ENCODE measurements at places on chromosomes 2 and 18.

DNA sequence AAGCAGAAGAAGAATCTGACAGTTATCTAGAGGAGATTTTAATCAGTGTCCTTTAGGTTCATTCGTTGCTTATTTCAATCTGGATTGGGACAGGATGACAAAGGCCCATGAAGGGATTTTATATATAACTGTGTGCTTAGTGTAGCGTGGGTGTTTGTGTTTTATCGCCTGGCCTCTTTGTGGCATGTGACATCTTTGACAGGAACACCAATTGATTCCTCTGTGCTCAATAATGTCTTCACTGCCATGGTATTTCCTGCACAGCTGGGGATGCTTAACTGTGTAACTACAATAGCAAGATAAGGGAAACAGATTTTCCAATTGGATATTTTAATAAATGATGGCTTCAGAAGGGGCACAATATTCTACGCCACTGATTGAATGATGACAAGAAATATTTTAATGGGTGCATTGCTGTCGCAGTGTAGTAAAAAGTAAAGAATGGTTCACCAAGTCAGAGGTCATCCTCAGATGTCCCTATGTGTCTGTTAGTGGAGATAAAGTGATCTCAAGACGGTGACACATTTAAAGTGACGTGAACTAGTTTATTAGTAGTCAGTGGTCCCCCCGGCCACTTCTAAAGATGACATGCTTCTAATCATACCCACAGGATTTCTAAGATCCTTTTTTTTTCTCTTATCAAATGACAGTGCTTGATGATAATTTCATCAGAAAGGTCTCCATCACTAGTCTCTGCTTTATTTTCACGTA is 160.4 kb downstream of the AGAP1 start:
- DNase-seq, result no peak

DNA sequence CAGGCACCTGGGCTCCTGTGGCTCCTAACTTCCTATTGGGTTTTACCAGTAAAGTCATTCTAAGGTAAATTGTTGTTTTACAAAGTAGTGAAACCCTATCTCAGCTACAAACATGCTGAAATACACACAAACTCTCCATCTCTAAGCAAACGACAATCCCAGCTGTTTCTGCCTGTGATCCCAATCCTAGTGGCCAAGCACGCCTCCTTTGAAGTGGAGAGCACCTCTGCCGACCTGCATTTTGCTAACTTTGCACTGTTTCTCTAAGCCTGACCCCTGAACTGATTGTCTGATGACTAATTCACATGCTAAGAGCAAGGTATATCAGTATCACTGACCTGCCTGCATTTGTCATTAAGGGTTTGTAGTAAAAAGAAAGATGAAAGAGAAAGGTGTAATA is 124.3 kb downstream of the PAX3 start:
- no peak for DNase-seq

- no peak for DNase-seq
Measured at GRCh38 chr18:36706134-36706881, 122.5 kb downstream of the TPGS2 start.

- DNase-seq, result peak; percentile 23
Measured at GRCh38 chr2:211093743-211094303, 537.4 kb downstream of the CPS1 start.

DNA sequence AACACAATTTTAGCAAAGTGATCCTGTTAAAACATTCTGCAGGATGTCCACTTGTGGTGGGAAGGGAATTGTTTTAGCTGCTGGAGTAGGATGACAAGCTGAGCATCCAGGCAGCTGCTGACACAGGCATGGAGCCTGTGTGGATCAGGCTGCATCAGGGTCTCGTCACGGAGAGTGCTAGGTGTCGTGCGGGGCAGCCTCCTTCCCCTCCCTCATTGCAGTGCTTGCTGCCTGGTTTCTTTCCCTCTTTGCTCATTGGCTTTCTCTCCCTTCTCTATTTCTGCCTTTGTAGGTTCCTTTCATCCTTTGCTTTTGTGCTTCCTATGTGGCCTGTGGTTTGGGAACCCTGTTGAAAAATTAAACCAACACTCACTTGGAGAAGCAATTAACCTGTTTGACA is 172.9 kb downstream of the TPGS2 start:
- no peak for DNase-seq

DNA sequence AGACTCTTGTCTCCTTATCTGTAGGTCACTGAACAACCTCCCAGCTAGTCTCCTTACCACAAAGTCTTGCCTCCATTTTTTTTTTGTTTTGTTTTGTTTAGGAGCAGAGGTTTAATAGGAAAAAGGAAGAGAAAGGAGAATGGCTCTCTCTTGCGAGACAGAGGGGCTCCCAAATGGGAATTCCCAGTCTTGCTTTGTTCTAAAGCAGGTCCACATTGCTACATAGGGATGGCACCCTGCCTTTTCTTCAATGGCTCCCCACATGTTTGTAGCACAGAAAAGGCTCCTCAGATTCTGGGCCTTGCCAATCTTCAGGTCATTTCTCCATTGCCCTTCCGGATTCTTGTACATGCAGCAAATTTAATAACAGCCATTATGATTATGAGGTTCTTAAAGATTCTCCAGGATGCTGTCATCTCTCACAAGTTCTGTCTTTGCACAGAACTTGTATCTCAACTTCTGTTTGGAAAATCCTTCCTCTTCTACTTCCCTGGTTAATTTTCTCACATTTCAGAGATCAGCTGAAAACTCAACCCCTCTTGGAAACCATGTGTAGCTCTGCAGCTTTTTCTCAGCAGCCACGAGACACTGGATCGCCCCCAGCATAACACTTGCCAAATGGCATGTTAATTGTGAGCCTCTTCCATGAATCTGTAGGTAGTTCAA is 23.6 kb downstream of the IL1F10 start:
- no peak for DNase-seq

DNA sequence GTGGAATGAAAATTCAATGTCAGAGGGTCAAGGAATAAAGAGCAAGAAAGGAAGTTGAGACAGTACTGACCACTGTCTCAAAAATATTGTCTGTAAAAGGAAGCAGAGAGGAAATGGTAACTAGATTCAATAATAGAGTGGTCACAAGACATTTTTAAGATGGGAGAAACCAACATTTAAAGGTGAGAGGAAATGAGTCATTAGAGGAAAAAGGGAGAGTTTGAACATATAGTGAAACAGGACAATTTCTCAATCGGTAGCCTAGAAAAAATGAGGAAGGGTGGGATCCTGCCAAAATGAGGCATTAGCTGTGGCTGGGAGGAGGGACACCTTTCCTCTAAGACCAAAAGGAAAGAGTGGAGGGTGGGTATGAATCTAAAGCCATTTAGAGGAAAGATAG is 288.5 kb downstream of the SP3 start:
- DNase-seq, result no peak

DNA sequence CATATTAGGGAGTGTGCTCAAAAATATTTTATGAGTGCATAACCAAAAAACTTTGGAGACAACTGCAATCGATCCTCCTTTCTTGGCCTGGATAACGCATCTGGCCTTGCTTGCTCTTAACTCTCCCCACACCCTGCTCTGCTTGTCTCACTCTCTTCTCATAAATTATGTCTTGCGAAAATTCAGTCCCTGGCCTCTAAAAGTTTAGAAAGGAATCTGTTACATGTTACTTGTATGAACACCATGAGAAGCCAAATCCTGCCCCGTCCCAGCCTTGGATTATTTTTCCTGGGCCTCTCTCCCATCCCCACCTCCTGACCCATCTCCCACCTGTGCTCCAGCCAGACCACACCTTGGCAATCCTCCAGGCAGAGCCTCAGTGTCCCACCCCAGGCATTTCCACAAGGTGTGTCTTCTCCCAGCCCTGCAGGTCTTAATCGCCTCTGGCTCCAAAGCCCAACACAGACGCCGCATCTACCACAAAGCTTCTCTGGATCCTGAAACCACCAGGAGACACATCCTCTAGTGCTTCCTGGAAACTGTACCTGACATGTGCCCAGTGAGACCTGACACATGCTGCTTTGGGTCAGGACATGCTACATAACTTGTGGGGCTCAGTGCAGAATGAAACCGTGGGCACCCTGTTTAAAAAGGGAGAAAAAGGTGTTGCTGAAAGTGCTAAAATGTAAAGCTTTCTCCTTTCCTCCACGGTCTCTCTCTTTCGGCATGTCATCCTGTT is 99.6 kb upstream of the ST3GAL5 start:
- no peak for DNase-seq

DNA sequence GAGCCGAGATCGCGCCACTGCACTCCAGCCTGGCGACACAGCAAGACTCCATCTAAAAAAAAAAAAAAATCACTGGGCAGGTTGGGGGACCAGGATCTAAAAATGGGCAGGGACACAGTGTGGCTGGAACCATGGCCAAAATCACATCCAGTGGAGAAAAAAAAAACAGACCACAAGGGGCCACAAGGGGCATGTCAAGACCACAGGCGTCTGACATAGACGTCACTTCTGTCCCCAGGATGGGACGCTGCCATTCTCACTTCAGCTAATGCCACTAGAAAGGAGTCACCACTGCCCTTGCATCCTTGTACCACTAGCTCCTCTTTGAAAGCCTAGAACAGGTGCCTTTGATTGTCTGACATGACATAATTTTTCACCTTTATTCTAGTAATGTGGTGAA is 2.5 kb upstream of the POMC start:
- no peak for DNase-seq

DNA sequence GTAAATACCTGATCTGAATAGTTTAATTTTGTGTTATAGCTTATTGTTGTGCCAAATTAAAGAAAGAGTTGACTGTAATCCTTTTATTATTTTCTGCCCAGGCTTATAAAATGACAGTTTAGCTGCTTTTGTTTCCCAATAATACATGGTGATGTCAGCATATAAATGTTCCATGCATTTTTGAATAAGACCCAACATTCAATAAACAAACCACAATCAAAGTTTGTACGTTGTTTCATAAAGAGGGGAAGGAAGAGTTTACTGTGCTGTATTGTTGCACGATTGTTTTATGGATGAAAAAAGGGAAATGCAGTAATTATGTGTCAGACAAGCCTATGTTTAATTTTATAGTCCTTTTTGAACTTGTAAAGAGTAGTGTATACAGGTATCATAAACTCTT is 177.2 kb upstream of the SCN7A start:
- DNase-seq, result no peak

DNA sequence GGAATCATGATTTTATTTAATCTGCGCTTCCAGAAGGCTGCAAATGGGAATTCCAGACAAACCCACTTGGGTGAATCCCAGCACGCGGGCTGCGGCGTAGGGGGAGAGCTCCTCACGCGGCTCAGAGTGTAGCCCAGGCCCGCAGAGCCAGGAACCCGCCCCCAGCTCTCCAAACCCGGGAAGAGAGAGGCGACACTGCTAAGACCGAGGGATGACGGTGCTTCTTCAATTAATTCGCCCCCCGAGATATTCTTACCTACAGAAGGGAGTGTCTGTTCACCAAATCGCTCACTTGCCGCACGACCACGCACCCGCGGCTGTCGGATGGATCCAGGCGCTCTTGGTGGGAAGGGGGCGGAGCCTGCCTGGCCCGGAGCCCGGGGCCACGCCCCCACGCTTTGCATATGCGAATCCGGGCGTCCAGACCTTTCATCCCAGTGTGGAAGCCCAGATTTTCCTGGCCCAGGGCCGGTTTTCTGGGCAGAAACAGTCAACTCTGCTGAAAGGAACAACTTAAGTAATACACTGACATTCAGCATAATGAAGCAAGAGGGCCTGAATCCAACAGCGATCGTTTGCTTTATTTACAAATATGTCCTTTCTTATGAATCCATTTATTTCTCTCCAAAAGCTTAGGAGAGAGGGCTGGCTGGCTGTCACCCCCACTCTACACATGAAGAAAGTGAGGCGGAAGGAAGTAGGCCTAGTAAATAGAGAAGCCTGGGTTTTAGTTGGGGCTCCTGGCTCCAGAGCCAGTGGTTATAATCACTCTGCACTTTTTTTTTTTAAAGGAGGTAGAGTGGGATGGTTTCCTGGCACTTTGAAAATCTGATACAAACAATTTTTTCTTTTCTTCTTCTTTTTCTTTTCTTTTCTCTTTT is at the start of gene SLC19A3:
TSS of gene SLC19A3 (minus strand) at position 342 of the 881 bp plus-strand sequence. CDS start 15,710 bp downstream, outside the sequence.
- DNase-seq, result peak; percentile 4

- DNase-seq, result no peak
Measured at GRCh38 chr18:8081872-8082553, 514.9 kb downstream of the PTPRM start.

DNA sequence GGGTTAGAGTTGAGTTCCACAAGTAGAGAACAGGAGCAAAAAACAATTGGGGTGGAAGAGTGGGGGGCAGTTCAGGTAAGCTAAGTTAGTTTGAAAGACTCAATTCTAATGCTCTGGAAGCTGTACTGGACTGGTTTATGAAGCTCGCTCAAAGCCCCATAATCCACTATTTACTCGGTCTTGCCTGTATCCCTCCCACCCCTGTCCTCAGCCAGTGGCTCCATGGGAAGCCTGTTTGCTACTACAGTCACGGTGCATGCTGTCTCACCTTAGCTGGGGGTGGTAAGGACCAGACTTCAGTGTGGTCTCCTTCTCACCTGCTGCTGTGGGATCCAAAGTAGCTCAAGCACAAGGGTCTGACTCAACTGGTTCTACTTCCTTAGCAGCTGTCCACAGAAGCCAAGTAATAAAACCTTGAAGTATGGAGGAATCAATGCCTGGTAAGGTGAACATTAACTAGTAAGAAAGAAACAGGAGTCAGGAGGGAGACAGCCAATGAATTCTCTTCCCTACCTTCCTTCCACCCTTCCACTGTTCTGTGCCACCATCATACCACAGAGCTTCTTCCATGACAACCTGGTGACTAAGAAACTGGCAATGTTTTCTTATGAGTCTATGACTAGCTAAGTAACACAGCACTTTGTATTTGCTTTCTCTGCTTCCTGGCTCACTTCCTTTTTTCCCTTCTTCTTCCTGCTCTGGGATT is 230.8 kb downstream of the SRBD1 start:
- DNase-seq, result no peak

DNA sequence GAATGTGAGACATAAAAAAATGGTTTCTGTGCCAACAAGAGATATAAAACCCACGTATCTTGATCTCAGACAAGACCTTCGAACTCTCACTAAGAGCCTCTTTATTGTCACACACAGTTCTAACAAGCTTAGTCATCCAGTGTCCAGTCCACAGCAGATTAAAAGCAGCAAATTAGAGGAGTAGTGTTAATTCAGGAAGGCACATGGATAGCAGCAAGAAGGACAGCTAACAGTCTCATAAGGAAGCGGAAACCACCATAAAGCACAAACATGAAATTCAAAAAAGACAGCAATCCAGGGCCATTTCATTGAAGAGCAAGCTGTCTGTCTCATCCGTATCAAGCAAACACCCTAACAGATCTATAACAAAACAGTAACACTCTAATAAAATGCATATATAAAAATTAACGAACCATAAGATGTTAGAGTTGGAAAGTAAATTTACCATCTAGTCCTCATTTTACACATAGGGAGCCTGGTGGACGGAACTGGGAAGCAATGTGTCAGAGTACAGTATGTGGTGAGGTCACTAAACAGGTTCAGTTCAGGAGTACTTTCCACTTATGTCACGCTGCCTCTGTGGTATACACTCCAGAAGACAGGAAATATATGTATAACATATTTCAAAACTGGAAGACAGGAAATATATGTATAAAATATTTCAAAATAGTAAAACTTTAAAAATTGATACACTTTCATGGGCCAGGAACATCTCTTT is 18.3 kb downstream of the AAK1 start:
- DNase-seq, result no peak

GRCh38 chr2:192165842-192166241 is 28.9 kb downstream of the TMEFF2 start:
- DNase-seq, result no peak

All from GM12865 (cell line).